ENCODE measurements at places on chromosomes 1 and 21.

- DNase-seq: no peak
Measured at GRCh38 chr1:72140222-72140621, 142.1 kb downstream of the NEGR1 start.

DNA sequence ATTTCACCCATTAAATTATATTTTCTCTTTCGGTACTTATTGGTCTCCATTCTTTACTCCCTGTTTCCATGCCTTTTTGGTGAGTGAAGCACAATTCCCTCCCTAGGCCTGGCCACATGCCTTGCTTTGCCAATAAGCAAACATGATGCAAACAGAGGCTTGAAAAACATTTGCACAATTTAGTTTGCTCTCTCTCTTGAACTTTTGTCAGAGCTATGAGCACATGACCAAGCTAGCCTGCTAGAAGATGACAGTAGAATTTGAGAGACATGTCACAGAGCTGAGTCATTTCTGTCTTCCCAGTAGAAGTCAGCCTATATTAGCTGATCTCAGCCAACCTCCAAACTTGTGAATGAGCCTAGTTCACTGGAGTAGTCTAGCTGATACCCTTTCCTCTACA is 24.6 kb downstream of the ANGPTL3 start:
- DNase-seq: no peak

GRCh38 chr21:44006656-44007055 is 5.5 kb upstream of the TRAPPC10 start:
- no peak for DNase-seq

GRCh38 chr1:162003061-162003829 is 20.4 kb downstream of the OLFML2B start:
- DNase-seq: no peak
